ENCODE measurements at places on chromosomes 2 and 18.

GRCh38 chr2:120219766-120220165 is 3.4 kb downstream of the TMEM185B start:
- DNase-seq: no peak

GRCh38 chr2:229920011-229920641 is 1.7 kb downstream of the TRIP12 start:
- peak; percentile 48 for DNase-seq

- DNase-seq: no peak
These were observed 904.8 kb upstream of the CELF4 start for GRCh38 chr18:38470421-38470820.

DNA sequence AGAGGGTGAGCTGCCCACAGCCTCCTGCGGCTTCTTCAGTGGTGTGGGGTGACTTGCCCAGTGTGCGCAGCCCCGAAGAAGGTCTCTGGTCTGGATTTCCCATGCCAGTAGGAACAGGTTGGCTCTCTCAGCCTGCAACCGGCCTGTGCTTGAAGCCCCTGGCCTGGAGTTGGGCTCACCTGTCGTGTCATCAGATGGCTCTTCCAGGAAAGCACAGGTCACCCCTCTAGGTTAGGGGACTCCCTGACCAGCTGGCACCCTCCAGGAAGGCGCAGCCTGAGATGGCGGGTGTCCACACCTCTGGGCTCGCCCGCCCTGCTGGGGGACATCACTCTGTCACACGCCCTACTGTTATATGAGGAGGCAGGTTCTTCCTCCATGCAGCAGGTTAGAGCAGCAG is 179.8 kb downstream of the SEPTIN10 start:
- DNase-seq: no peak

DNA sequence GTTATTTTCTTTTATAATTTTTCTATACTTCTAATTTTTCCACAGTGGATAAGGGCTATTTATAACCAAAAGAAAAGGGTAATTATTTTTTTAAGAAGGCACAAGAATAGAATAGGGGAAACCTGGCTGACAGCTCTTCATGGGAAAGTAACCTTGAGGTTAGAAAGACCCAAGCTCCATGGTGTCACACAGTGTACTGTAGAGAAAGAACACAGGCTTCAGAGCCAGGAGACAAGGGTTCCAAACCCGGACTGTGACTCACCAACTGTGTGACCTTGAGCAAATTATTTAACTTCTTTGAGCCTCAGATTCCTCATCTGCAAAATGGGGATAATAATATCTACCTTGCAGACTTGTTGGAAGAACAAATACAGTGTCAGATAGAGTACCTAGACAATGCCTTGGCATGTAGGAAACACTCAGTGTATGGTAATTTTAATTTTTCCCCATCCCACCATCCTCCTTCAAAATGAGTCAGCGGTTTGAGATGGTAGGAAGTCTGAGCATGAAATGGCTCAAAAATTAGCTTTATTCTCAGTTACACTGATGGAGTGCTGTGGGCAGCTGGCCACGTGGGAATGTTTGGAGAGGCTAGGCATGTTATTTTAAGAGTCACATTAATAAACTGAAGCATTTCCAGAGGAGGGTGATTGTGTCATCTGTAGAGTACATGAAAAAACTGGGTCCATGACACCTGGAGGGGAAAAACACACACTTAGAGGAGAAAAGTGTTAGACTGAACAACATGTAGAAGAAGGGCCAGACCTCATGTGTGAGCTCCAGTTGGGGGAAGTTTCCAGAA is 36.7 kb downstream of the TMEM37 start:
- no peak for DNase-seq

- no peak for DNase-seq
These were observed 729.1 kb upstream of the SOX11 start for GRCh38 chr2:4963106-4963505.

DNA sequence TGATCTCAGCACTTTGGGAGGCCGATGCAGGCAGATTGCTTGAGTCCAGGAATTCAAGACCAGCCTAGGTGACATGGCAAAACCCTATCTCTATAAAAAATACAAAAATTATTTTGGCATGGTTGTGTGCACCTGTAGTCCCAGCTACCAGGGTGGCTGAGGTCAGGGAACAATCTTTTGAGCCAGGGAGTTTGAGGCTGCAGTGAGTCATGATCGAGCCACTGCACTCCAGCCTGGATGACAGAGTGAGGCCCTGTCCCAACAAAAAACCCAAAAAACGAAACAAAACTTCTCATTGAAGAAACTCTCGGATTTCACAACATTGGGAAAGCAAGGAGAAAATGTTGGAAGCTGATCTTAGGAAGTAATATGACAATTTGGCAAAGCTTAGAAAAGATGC is 317.3 kb upstream of the MGAT5 start:
- DNase-seq: no peak

GRCh38 chr18:25647404-25647803 is 295.4 kb upstream of the ZNF521 start:
- no peak for DNase-seq

DNA sequence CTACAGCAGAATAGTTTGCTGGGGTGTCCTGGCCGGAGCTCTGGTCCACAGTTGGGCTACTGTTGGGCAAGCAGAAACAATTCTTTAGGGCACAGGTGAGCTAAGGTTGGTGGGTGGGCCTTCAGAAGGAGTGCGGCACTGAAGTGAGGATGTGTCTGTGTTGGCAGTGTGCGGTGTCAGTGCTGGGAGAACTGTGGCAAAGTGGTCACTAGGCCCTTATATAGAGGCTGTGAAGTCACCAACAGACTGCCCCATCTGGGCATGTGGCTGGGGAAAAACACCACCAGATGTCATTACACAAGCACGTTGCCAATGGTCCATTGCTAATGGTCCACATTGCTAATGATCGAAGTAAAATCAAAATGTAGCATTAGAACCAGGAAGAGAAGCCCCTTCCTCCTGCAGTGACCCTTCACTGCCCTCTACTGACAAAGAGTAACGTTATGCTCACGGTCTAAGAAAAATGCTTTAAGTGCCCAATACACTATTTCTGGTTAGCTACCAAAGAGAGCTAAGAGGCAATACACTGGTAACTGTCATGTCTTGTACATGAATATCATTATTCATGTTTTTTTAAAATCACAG is 21.3 kb downstream of the SCN1A start:
- DNase-seq: peak; percentile 63

DNA sequence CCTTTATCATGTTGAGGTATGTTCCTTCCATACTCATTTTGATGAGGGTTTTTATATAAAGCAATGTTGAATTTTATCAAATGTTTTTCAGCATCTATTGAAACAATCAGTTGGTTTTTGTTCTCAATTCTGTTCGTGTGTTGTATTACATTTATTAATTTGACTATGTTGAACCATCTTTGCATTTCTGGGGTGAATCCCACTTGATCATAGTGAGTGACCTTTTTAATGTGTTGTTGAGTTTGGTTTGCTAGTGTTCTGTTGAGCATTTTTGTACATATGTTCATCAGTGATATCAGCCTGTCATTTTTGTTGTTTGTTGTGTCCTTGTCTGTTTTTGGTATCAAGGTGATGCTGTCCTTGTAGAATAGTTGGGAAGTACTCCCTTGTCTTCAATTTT is 110.9 kb downstream of the MYO3B start:
- DNase-seq: no peak

- DNase-seq: no peak
These were observed 71.2 kb upstream of the ODC1 start for GRCh38 chr2:10519394-10519740.

DNA sequence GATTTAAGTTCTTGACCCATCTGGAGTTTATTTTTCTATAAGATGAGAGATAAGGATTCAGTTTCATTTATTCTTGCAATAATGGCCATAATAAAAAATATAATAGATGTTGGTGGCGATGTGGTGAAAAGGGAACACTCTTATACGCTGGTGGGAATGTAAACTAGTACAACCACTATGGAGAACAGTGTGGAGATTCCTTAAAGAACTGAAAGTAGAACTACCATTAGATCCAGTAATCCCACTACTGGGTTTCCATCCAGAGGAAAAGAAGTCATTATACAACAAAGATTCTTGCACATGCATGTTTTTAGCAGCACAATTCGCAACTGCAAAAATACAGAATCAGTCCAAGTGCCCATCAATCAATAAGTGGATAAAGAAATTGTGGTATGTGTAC is 1040.5 kb upstream of the GYPC start:
- no peak for DNase-seq

GRCh38 chr2:120887320-120887697 is 151.6 kb downstream of the GLI2 start:
- DNase-seq: no peak

DNA sequence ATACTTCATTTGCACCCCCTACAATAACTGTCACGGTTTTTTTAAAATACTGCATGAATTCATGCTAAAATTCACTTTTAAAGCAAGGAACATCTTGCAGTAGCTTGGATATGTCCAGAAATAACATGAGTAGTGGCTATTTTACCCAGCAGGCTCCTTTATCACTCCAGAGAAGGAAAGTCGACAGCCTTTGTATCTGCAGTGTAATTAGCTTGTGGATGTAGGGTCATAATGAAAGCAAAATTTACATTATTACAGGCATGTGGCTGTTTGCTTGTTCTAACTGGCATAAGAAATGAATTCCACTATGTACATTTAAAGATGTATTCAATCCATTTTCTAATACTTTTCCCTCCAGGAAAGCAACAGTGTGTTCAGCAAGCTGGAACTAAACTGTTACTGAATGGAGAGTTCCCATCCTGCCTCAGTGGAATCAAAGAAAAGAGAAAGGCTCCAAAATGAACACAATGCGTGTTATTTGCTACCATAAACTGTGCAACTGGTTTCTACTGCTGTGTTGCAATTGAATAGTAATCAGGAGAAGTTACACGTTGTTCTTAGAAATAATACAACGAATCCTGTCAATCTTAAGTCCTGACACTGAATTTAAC is 321.2 kb upstream of the VRK2 start:
- peak; percentile 7 for DNase-seq

DNA sequence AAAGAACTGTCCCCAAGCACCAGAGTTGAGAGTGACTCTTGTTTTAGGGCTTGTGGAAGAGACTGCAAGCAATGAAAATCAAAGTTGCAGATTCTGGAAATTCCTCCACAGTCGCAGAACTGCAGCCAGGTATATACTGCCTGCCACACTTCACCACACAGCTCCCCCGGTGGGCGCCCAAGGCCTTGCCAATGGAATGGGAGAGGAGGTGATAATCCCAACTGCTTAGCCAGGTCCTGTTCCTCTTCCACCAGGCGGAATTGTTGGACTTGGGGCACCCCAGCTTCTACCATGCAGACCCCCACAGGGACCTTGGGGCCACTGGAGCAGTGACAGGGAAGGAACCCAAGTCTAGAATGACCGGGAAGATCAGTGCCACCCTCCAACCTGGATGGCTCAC is 4.8 kb upstream of the PDIA6 start:
- DNase-seq: peak; percentile 68

- DNase-seq: no peak
These were observed 48.8 kb downstream of the SPP2 start for GRCh38 chr2:234099266-234099665.

DNA sequence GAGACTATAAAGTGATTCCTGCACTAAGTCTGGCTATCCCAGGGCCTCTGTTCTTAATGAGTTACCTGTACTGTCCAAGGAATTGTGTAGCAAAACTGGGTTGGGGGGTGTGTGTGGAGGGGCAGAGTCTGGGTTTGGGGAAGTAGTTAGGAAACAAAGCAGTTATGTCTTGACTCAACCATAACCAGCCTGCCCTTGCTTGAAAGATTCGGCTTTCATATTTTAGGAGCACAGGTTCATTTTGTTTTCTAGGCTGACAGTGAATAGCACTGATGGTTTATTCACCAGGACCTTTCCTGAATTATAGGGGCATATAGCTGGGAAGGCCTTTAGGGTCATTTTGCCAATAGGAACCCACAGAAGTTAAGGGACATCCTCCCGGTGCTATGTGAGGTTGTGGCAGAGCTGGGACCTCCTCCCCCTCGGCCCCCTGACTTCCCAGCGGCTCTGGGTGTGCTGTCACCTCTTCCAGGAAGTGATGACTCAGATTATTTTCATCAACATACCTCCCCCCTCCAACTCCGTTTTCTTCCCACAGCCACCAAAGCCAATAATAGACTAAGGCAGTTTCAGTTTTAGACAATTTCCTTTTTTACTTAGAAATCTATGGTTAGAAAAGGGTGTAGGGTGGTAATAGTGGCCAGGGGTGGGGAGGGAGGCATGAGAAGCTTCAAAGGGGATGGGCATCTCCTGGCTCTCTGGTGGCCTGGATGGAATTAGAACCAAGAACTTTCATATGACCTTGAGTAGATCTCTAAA is 44.8 kb downstream of the SETBP1 start:
- no peak for DNase-seq

DNA sequence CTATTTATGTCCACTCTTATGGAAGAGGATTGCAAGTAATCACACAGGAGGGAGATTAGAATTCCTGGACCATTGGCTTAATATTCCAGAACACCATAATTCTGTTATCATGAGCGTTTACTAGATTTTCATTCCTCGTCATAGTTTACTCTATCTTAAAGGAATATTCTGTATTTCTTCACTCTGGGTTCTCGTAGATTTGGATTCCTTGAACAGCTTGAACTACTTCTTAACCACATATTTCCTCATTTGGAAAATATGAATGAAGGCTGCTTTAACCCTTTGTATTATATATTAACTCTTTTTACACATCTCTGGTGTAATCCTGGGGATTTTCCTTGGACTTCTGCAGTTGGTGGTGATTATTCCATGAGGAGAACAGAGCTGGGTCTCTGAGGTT is 46.3 kb upstream of the CCBE1 start:
- no peak for DNase-seq

DNA sequence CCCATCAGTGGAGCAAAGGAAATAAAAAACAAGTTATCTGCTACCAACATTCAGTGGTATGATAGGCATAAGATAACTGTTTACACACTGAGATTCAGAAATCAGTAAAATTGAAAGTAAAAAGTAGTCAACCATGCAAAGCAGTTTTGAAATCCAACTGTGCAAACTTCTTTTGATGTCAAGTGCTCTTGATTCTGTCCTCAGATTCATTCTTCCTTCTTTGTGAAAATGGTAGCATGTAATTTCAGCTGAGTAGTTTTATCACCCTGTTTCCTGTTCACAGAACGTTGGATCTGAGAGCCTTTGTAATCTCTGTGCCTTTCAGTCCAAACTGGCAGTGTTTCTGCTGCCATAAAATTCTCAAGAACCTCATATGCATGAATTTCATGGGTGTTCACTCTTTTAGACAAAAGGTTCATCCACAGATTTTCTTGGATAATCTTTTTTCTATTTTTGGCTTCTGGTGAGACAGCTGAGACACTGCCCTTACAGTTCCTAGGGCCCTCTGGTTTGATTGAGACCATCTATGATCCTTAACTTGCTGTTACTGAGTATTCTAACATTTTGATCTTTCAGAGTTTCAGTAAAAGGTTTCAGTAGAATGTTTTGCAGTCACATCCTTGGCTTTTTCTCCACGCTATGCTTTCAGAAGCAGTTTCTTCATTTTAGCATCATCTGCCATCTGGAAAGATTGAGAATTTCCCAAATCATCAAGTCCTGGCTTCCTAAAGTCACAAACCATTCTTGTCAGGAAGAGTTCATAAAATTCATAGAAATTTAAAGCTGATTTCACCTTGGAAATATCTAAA is 272.3 kb upstream of the EPHA4 start:
- no peak for DNase-seq

- DNase-seq: no peak
These were observed 1349.8 kb downstream of the SUCLG1 start for GRCh38 chr2:83109284-83109683.
